ENCODE measurements at places on chromosomes 11 and 22. TPM values are rescaled to one million over a fixed set of nuclear protein-coding genes. Genes with fewer than 3 reads are reported as not detected.

GRCh38 chr11:130037881-130038585 lies 31.7 kb upstream of the APLP2 start:
- H3K27ac ChIP-seq = peak overlapping the region; percentile 12
- peaks cover 8% of the 10 kb centered on the region for H3K4me1 ChIP-seq
- peak overlapping the region; percentile 10 for H3K4me3 ChIP-seq
- no peaks in the 10 kb centered on the region for H3K36me3 ChIP-seq
- no peaks in the 10 kb centered on the region for H3K27me3 ChIP-seq
- DNase-seq = no peak

- no peak overlapping the region for H3K27ac ChIP-seq
- peak; percentile 3 for DNase-seq
- no peaks in the 10 kb centered on the region for H3K36me3 ChIP-seq
- H3K4me1 ChIP-seq = no peaks in the 10 kb centered on the region
- H3K27me3 ChIP-seq = no peaks in the 10 kb centered on the region
These were observed 25.4 kb downstream of the FBLN1 start for GRCh38 chr22:45528046-45528445.

DNA sequence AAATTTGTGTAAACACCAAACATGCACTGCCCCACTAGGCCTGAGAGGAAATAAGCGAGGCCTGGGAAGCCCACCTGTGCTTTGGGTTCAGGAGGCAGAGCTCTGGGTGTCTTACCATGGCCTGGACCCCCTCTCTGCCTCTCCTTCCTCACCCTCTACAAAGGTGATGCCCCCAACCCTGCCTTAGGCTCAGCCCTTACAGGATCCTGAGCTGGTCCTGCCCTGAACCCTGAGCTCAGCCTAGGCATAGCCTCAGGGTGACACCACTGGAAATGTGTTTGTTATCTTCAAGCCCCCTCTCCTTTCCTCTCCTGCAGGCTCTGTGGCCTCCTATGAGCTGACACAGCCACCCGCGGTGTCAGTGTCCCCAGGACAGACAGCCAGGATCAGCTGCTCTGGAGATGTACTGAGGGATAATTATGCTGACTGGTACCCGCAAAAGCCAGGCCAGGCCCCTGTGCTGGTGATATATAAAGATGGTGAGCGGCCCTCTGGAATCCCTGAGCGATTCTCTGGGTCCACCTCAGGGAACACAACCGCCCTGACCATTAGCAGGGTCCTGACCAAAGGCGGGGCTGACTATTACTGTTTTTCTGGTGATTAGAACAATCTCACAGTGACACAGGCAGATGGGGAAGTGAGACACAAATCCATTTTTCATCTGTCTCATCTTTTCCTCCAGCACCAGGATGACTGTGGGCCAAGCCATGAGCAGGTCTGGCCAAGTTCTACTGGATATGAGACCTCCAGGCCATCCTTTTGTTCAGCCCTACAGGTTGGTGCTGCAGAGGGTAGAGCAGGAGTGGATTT lies 117.8 kb downstream of the GGTLC2 start:
- H3K4me3 ChIP-seq = no peak overlapping the region
- no peaks in the 10 kb centered on the region for H3K36me3 ChIP-seq
- H3K27me3 ChIP-seq = peaks cover 12% of the 10 kb centered on the region
- H3K27ac ChIP-seq = no peak overlapping the region

PATE3 gene
- not detected for total RNA-seq

ILK gene
- total RNA-seq = 176 TPM
